H4 (cell line): ENCODE measurements at places on chromosomes 12 and 14. TPM values are rescaled to one million over a fixed set of nuclear protein-coding genes. Genes with fewer than 3 reads are reported as not detected.

PIWIL1 gene
- 0.06 and 0.08 TPM in 2 replicates for total RNA-seq

FSCB gene
- 0.02 TPM in 1 of 2 replicates, not detected in the other for total RNA-seq

CIDEB gene
- total RNA-seq, result not detected in 2 replicates

DNA sequence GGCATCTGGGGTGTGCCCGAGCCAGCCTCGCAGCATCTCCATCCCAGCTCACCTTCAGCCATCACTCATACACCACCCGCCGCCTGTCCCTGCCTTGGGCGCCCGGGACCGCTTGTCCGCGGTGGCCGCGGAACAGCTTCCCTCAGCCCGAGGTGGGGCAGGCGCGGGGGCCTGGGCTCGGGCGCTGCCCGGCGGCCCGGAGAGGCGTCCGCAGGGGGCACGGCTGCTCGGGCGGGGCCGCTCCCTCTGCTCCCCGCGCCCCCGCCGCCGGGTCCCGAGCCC, 430 bp downstream of the SLC41A2 start:
- DNase-seq, result no peak
